SHP77 treated with DMSO at 0.1 percent for 48 hours (cell line): ENCODE measurements at places on chromosomes 6 and 20.

GRCh38 chr6:38273325-38273724 is 366.4 kb downstream of the BTBD9 start:
- no peak for DNase-seq

GRCh38 chr6:68635706-68636513 is 828 bp downstream of the ADGRB3 start:
- DNase-seq = no peak

- DNase-seq = no peak
Measured at GRCh38 chr6:333379-334002, 41.2 kb downstream of the DUSP22 start.

DNA sequence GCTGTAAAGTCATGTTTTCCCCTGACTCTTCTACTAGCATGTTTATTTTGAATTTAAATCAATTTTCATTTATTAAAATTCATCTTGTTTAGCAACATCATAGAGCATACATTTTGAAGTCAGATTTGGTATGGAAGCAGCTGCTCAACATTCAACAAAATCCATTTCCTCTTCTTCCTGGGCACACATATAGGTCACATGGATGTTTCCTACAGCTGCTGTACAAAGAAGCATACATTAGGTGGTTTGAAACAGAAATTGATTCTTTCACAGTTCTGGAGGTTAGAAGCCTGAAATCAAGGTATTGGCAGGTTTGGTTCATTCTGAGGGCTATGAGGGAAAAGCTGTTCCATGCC is 495.2 kb downstream of the RFPL4B start:
- DNase-seq = no peak
